Lower leg skin (tissue), 4 donors: ENCODE measurements at places on chromosomes 6 and 20.

DNA sequence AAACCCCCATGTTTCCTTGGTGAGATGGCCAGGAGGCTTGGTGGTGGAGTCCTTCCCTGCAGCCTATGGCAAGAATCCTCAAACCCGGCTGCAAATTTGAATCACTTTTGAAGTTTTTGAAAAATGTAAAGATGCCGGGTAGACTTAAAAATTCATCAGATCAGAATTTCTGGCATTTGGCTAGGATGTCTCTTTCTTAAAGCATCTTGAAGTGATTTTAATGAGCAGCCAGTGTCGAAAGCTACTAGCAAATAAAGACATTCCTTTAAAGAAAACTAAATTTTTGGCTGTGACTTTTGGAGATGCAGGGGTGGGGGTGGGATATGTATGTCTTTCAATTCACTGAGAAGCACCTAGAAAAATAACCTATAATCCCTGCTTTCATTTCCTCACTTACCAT is 25.6 kb upstream of the NOX3 start:
- DNase-seq: no peak

- no peak for DNase-seq
These were observed 108.5 kb upstream of the STMND1 start for GRCh38 chr6:16993396-16993795.

DNA sequence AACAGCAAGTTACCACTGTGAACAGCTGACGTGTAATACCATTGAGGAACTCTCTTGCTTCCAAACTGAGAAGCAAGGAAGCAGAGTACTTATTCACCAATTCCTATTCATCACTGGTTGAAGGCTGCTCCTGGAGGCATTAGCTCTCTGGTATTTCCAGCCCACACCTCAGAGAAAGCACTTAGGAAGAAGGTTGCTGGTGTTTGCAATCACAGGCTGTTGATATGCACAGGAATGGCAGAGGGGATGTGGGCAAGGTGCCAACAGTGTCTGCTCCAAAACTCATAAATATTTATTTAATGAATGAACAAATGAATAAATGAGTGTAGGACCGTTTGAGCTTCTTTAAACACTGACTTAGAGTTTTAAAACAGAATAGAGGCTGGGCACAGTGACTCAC is 6.9 kb upstream of the RRBP1 start:
- DNase-seq: no peak

DNA sequence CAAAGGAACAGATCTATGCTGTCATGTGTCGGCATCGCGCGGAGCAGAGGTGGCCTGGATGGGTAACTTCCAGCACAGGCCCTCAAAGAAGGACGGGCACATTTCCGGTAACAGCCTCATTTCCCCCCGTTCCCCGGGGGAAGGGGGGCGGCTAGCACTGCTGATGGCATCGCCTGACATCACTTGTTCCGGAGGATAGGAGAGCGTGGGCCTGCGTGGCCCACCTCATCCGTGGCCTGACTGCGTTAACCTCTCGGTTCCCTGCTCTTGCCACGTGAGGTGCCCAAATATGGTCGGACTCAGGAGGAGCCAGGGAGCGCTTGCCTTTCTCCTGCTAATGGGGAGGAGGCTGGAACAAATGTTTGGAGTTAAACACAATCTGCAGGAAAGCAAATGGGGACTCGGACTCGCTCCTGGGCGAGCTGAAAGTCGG is at the start of gene AKAP12:
AKAP12 (plus strand) TSS at position 365 of the 433 bp plus-strand sequence. CDS start 596 bp downstream, outside the sequence.
- DNase-seq: peak; percentile 86

- DNase-seq: no peak
These were observed 126.1 kb downstream of the LRRC1 start for GRCh38 chr6:53920881-53921280.

- DNase-seq: no peak
These were observed 21.3 kb downstream of the NHSL1 start for GRCh38 chr6:138477913-138478539.
